ENCODE measurements at places on chromosomes 11 and 22. TPM values are rescaled to one million over a fixed set of nuclear protein-coding genes. Genes with fewer than 3 reads are reported as not detected.

GRCh38 chr11:2092464-2092910 is 46.7 kb downstream of the IGF2 start:
- no peak overlapping the region for H3K27ac ChIP-seq
- no peaks in the 10 kb centered on the region for H3K4me1 ChIP-seq
- peak; percentile 46 for DNase-seq
- no peaks in the 10 kb centered on the region for H3K36me3 ChIP-seq

DNA sequence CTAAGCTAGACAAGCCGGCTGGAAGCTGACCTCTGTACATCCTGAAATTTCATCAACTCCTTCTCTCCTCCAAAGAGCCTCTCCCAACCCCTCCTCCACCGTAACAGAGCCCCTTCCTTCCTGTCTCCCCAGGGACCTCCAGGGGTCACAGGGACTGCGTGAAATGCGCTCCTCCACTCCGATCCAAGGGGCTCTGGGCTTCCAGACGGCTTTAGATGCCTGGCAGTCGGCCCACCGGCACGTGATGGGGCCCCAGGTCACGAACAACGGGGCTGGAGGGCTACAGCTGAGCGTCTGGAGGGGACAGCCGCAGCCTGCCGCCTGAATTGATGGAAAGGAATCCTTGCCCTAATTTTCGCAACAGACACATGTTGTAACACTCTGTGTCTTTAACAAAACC is 264.1 kb downstream of the MN1 start:
- H3K4me3 ChIP-seq: no peak overlapping the region
- H3K27me3 ChIP-seq: no peaks in the 10 kb centered on the region
- no peak for DNase-seq
- H3K27ac ChIP-seq: no peak overlapping the region
- no peaks in the 10 kb centered on the region for H3K4me1 ChIP-seq

GRCh38 chr11:10941871-10942270 is 84.0 kb upstream of the ZBED5 start:
- no peaks in the 10 kb centered on the region for H3K27me3 ChIP-seq
- H3K4me1 ChIP-seq: peaks cover 2% of the 10 kb centered on the region
- no peak for DNase-seq
- no peaks in the 10 kb centered on the region for H3K36me3 ChIP-seq

DNA sequence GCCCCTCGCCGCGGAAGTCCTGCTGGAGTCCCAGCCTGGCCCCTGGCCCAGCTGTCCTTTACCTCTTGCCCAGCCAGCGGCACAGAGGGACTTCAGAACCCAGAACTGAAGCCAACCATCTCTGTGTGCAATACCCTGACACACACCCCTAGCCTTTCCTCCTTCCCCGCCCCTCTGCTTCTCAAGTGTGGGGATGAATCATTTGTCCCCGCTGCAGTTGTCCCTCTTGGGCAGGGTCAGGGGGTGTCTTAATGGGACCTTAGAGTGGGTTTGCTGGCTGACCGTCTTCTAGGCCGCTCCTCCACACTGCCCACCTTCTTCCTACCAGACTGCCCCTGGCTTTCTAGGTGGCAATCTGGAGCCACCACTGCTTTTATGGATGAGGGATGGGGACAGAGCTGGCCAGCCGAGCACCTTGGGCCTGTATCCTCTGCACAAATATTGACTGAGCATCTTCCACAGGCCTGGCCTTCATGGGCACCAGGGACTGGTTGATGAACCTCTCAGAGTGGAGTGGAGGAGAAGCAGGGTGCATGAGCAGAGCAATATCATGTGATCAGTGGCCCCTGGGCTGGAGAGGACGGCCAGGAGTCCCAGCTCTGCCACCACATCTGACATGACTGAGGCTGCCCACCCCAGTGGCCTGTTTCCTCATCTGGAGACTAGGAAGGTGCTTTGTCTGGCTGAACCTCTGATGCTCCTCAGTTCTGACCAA is 668 bp upstream of the CHST1 start:
- peak overlapping the region; percentile 88 for H3K4me3 ChIP-seq
- DNase-seq: peak; percentile 56
- H3K4me1 ChIP-seq: no peaks in the 10 kb centered on the region

DNA sequence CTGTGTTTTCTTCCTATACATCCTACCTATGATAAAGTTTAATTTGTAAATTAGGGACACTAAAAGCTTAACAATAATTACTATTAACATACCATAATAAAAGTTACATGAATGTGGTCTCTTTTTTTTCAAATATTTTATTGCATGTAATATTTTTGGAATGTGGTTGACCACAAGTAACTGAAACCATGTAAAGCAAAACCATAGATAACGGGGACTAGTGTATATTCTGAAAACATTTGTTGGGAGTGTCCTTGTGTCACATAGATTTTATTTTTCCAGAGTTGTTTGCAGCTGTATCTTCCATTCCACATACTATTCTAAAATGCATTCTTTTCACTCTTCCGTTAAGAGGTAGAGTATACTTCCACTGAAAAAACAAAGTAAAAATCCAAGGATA is 200.4 kb downstream of the KIF18A start:
- H3K27me3 ChIP-seq: no peaks in the 10 kb centered on the region
- no peak overlapping the region for H3K4me3 ChIP-seq
- H3K27ac ChIP-seq: no peak overlapping the region
- no peaks in the 10 kb centered on the region for H3K4me1 ChIP-seq

- no peaks in the 10 kb centered on the region for H3K36me3 ChIP-seq
- H3K4me3 ChIP-seq: no peak overlapping the region
- no peak for DNase-seq
- H3K27ac ChIP-seq: no peak overlapping the region
These were observed 698.8 kb downstream of the BRD1 start for GRCh38 chr22:49128874-49129273.

- H3K4me3 ChIP-seq: no peak overlapping the region
- no peaks in the 10 kb centered on the region for H3K27me3 ChIP-seq
- H3K27ac ChIP-seq: no peak overlapping the region
- no peak for DNase-seq
These were observed 539.2 kb downstream of the BUD13 start for GRCh38 chr11:116233561-116233960.

GRCh38 chr11:69479591-69480271 is 1.7 kb upstream of the LINC01488 start:
- H3K27me3 ChIP-seq: no peaks in the 10 kb centered on the region
- peak; percentile 78 for DNase-seq
- H3K27ac ChIP-seq: no peak overlapping the region

GRCh38 chr22:38243007-38243765 is 29.6 kb downstream of the TMEM184B start:
- H3K36me3 ChIP-seq: no peaks in the 10 kb centered on the region
- H3K27me3 ChIP-seq: no peaks in the 10 kb centered on the region
- no peak overlapping the region for H3K4me3 ChIP-seq
- no peak overlapping the region for H3K27ac ChIP-seq

Gene ARSA
- 53.5 TPM for total RNA-seq

GRCh38 chr11:75924966-75925784 is 110.2 kb downstream of the UVRAG start:
- H3K4me1 ChIP-seq: peaks cover 5% of the 10 kb centered on the region
- no peaks in the 10 kb centered on the region for H3K36me3 ChIP-seq
- no peak overlapping the region for H3K4me3 ChIP-seq
- DNase-seq: peak; percentile 51
- no peak overlapping the region for H3K27ac ChIP-seq
- H3K27me3 ChIP-seq: no peaks in the 10 kb centered on the region

- H3K36me3 ChIP-seq: no peaks in the 10 kb centered on the region
- no peaks in the 10 kb centered on the region for H3K4me1 ChIP-seq
- no peak overlapping the region for H3K27ac ChIP-seq
- no peak for DNase-seq
- no peak overlapping the region for H3K4me3 ChIP-seq
These were observed 138.9 kb downstream of the LARGE1 start for GRCh38 chr22:33781411-33781810.

Gene TSKU
- 27.5 TPM for total RNA-seq

- H3K27me3 ChIP-seq: no peaks in the 10 kb centered on the region
- DNase-seq: no peak
- H3K4me3 ChIP-seq: no peak overlapping the region
- H3K4me1 ChIP-seq: no peaks in the 10 kb centered on the region
These were observed 5.4 kb upstream of the MAPK8IP1 start for GRCh38 chr11:45879803-45880686.

Gene VPREB1
- total RNA-seq: not detected

- no peak overlapping the region for H3K27ac ChIP-seq
- no peaks in the 10 kb centered on the region for H3K4me1 ChIP-seq
- DNase-seq: no peak
- H3K27me3 ChIP-seq: no peaks in the 10 kb centered on the region
- H3K4me3 ChIP-seq: no peak overlapping the region
- H3K36me3 ChIP-seq: no peaks in the 10 kb centered on the region
These were observed 35.2 kb upstream of the P2RY2 start for GRCh38 chr11:73182824-73183321.

GRCh38 chr11:72908032-72908676 is 93.9 kb downstream of the ATG16L2 start:
- H3K27ac ChIP-seq: no peak overlapping the region
- H3K27me3 ChIP-seq: no peaks in the 10 kb centered on the region
- no peak for DNase-seq
- H3K4me3 ChIP-seq: no peak overlapping the region
- H3K4me1 ChIP-seq: no peaks in the 10 kb centered on the region

Gene CXCR5
- 0.27 TPM for total RNA-seq

- no peak within 1 kb of the TSS for H3K27ac ChIP-seq
- H3K4me3 ChIP-seq: peak within 1 kb of the TSS; percentile 90
- peaks cover 4% of the 10 kb centered on the region for H3K4me1 ChIP-seq
- peak; percentile 97 for DNase-seq
- H3K27me3 ChIP-seq: no peaks in the 10 kb centered on the region
These were observed at the start of gene CSTPP1 for GRCh38 chr11:46936138-46937110. TSS of gene CSTPP1 (plus strand) at chr11:46936761. CDS start at chr11:46936806, 45 bp downstream.
